AG08395 (cell line): ENCODE measurements at places on chromosomes 16 and 17.

- DNase-seq: no peak
Measured at GRCh38 chr16:30076276-30076791, 540 bp downstream of the PPP4C start.

- no peak for DNase-seq
Measured at GRCh38 chr17:75460295-75460694, 3.9 kb downstream of the TMEM94 start.

DNA sequence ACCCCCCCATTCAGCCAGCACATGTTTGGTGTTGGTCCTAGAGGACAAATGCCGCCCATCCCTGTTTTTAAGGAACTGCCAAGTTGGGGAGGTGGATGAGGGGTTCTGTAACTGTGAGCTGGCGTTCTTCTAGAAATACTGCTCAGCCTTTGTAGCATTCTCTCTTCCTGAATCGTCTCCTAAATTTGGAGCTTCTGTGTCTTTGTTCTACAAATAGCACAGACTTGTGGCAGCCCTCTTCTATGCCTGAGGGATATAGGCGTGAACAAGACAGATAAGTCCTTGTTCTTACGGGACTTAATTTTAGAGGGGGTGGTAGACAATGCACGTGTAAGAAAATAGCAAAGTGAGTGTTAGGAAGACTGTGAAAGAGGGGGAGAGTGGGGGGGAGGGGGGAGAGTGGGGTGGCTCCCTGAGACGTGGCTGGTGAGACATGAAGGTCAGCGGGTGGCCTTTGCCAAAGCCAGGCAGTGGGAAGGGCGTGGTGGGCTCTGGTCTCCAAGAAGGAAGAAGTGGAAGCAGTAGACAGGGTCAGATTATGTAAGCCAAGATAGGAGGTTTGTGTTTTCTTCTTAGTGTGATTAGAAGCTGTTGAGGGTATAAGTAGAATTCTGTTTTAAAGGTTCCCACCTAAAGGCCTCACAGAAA, 9.9 kb downstream of the MFSD11 start:
- DNase-seq: no peak

- DNase-seq: no peak
Measured at GRCh38 chr17:57256708-57257112, 387 bp downstream of the MSI2 start.

GRCh38 chr17:27631897-27632725, 1.1 kb downstream of the LGALS9 start:
- no peak for DNase-seq

DNA sequence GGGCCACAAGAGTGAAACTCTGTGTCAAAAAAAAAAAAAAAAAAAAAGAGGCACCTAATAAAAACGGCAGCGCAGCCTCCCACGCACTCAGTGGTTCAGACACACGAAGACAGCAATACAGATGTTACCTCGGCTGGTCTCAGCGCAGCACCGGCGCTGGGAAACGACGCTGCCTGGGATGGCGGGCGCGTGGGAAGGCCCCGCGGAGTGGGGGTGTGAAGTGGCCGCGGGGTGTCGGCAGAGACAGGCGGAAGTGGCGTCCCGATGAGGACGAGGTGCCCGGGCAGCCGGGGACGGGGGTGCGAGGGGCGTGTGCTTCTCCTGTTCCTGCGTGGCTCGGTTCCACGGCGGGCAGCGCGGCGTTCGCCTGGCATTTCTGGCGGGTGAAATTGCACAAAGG, 179.4 kb downstream of the BANP start:
- DNase-seq: no peak

DNA sequence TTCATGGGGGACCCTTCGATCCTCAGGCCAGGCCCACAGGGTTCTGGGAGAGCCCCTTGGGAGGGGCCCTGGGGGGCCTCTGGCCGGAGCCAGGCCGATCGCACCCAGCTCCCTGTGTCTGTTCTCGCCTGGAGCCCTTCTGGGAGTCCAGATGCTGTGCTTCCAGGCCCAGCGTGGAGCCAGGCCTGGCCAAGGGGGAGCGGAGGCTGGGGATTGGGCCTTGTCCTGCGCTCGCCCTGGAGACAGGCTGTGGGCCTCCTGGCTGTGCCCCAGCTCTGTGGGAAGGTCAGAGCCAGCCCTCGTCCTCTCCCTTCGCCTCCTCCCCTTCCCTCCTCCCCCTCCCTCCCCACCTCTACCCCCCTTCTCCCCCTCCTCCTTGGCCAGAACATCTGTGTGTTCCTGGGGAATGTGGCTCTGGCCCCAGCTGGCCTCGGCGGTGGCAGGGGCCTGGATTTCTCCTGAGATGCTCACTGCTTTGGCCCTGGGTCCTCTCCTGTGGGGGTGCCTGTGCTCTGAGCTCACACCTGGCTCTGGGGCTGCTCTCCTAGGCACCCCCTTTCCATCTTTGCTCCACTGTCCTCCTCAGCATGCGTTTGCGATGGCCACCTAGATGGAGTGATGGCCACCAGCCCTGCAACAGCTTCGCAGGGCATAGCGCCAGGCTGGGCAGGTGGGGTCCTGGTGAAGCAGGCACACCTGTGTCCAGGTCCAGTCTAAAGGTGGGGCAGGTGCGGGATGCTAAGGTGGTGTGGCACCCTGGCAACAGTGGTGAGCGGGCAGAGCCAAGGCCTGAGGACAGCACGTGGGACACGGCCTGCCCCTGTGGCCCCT, 90.6 kb upstream of the CIBAR2 start:
- DNase-seq: peak; percentile 95
